Activated T-helper 1 cell treated with anti-CD3 and anti-CD28 coated beads, Interleukin-2, amount 50 U/mL, for 16 hours (primary cell): ENCODE measurements at places on chromosomes 4 and X.

- no peak for DNase-seq
Measured at GRCh38 chr4:13953083-13953482, 325.6 kb upstream of the BOD1L1 start.

- no peak for DNase-seq
Measured at GRCh38 chr4:1030559-1030958, 19.1 kb downstream of the FGFRL1 start.

DNA sequence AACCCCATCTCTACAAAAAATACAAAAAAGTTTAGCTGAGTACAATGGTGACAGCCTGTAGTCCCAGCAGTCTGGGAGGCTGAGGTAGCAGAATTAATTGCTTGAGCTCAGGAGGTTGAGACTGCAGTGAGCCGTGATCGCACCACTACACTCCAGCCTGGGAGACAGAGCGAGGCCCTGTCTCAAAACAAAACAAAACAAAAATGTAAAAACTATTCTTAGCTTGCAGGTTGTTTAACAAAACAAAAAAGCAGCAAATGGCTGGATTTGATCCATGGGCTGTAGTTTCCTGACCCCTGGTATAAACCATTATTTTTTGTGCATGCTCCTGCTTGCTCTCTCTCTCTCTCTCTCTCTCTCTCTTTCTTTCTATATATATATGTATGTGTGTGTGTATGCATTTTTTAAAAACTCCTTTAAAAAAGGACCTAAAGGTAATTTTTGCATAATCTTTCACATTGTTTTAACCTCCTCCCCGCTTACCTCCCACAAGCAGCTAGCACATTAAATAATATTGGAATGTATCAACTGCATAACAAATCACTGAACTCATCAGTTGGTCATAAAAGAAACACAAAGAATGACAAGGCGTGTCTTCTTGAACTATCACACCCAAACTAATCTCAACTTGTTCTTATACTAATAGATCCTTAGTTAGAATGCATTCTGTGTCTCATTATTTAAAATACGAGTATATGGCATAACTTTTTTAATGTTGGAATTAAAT, 4.8 kb downstream of the AREG start:
- DNase-seq: no peak

- DNase-seq: no peak
Measured at GRCh38 chrX:85244450-85245211, 840 bp downstream of the ZNF711 start.

DNA sequence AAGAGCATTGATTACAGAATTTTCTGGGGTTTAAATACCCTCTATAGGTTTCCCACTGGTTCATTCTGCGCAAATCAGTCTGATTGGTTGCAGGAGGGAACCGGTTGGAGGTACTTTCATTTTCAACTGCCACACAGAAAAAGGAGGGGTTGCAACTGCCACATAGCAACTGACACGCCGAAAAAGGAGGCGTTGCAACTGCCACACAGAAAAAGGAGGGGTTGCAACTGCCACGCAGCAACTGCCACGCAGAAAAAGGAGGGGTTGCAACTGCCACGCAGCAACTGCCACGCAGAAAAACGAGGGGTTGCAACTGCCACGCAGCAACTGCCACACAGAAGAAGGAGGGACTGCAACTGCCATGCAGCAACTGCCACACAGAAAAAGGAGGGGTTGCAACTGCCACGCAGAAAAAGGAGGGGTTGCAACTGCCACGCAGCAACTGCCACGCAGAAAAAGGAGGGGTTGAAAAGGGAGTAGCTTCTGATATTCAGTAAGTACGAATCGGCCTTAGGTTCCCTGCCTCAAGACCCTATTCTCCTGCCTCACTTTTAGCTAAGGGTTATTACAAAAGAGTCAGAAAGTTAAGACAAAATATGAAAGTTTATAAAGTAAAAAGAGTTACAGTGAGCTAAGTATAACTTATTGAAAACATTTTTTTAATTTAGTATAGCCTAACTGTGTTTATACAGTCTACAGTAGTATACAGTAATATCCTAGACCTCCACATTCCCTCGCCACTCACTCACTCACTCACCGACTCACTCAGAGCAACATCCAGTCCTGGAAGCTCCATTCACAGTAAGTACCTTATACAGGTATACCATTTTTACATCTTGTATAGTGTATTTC, 431.8 kb downstream of the KCTD8 start:
- no peak for DNase-seq
